Right cardiac atrium (tissue), 5 donors: ENCODE measurements at places on chromosomes 16 and 17.

DNA sequence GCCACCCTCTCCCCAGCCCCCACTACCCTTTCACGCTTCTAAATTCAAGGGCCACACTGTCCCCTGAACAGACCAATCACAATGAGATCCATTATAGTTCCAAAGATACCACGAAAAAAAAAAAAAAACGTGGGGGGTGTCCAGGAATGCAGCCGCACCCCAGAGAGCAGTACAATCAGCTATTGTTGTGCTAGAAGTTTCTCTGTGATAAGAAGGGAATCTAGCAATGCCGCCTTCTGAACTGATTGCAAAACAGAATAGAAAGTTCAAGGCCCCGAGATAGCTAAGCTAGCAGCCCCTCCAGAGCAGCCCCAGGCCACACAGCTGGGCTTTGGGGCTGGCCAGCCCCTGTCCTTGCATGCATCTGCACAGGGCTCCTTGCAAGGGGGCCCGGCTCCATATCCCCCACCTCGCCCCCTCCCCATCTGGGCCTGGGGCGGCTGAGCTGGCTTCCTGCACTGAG, 86.9 kb upstream of the CBX4 start:
- DNase-seq: no peak

GRCh38 chr17:57553991-57554825, 190.9 kb downstream of the CCDC182 start:
- DNase-seq: no peak

DNA sequence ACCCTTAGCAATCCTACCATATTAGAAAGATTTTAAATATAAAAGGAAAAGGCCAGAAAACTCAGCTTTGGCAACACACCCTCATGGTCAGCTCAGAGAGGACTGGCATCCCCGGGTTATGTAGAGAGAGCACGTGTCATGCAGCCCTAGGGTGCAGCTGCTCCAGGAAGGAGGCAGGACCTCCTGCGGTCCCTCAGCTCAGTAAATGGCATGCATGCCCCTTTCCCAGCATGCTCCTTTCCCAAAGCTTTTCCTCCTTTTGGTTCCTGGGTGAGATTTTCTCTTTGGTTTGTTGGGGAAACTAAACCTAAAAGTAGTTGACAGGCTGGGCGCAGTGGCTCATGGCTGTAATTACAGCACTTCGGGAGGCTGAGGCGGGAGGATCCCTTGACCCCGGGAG, 3.9 kb downstream of the GAN start:
- no peak for DNase-seq

- peak; percentile 37 for DNase-seq
Measured at GRCh38 chr17:81245024-81245664, 6.0 kb downstream of the NDUFAF8 start.

- DNase-seq: no peak
Measured at GRCh38 chr16:67885976-67886375, 1.3 kb downstream of the NRN1L start.

DNA sequence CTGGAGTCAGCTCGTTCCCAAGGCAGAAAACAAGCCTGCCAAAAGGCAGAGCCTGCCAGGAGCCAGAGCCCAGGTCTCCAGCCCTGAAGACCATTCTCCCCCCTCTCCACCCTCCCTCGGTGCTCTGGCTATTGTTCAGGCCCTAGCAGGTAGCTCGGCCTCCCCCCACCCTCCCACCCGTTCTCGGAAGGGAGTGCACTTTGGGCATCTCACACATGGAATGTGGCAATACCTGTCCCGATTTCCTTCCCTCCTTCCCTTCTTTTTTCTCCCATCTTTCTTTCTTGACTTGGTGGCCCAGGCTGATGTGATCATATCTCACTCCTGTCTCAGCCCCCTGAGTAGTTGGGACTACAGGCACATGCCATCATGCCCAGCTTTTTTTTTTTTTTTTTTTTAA, 12.4 kb downstream of the CNGB1 start:
- no peak for DNase-seq

DNA sequence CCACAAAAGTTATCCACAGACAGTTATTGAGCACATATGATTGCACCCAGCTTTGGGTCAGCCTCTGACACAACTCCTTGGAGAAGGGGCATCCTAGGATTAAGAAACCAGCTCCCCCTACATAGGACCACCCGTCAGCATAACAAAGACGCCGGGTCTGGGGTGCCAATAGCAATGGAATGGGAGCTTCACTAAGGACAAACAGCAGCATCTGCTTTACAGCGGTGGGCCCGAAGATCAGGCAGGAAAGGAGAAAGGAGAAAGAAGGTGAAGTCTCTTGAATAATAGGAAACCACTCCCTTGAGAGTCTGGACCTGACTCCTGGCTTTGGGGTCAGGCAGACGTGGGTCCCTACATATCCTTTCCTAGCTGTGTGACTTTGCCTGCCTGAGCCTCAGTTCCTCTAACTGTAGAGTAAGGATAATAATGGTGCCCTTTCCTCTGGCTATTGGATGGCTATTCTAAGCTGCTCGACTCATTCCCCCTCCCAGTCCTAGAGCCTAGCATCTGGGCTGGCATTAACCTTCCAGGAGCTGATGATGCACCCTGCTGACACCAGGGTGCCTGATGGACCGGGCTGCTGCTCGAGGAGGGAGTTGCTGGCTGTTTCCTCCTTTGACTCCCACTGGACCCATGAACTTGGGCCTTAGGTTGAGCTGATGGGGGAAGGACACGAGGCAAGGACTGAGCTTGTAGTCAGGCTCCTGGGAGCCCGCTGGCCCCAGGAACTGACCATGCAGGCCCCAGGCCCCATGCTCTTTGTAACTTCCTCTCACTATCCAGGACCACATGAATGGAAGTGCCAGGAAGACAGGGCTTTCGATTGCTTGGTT, 94.2 kb downstream of the C16orf78 start:
- no peak for DNase-seq
